NCI-H345 (cell line): ENCODE measurements at places on chromosomes 6 and 20.

DNA sequence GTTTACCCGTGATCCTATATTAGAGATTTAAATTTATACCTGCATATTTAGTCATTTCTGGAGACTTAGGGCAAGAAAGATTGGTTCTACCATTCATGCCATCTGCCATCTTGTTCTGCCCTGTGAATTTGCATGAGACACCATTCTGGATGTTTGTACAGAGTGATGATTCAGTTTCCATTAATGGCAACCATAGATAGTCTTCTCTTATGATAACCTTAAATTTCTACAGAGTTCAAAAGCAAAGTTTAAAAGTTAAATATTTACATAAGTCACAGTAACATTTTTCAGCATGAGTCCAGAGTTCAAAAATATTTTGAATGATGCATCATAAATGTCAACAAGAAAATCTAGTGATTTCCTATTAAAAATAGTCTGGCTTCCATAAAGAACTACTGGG lies 23.2 kb downstream of the PLCB1 start:
- no peak for DNase-seq

- no peak for DNase-seq
These were observed 64.8 kb downstream of the SNX9 start for GRCh38 chr6:157887892-157888291.

GRCh38 chr6:45607798-45608197 lies 230.1 kb upstream of the SUPT3H start:
- no peak for DNase-seq

- no peak for DNase-seq
These were observed 46.4 kb downstream of the ORC3 start for GRCh38 chr6:87636315-87636714.

GRCh38 chr20:20992277-20992676 lies 113.9 kb downstream of the LINC00237 start:
- DNase-seq = no peak
